Stimulated activated CD4-positive, alpha-beta T cell treated with anti-CD3 and anti-CD28 coated beads, Interleukin-4, amount 100 ng/mL, for 1 hour (primary cell): ENCODE measurements at places on chromosomes 6 and 20.

- no peak for DNase-seq
Observed at GRCh38 chr20:62195075-62195405, 12.2 kb downstream of the MTG2 start.

GRCh38 chr6:73339340-73339739 is 14.7 kb downstream of the DPPA5 start:
- no peak for DNase-seq

DNA sequence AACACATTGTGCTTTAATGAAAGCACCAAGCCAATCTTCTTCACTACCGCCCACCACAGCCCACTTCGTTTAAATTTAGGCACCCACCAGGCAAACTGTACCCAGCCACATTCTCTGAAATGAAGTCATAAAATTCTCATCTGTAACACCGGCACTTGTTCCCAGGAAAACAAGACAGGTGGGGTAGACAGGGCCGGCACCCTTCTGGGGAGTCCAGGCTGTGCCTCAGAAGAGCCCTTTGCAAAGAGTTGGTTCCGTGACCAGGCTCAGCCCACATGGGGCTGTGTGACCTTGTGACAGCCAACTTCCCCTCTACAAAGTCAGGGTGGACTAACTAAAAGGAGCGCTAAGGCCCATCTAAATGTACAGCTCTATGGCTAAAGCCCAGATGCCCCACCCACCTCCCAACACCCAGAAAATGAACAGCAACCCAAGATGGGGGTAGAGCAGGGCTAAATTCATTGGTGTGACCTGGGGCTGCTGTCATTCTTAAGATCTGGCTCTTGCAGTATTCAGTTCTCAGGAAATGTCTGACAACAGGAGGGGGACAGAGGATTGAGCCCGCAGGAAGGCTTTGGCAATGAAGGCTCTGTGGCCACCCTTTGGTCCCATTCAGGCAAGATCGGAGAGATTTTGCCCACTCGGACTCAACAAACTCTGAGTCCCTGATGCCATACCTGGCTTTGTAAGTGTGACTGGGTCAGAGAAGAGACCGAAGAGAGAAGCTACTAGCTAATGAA is 56.7 kb downstream of the TRERF1 start:
- DNase-seq, result no peak

GRCh38 chr6:119261944-119262284 is 87.6 kb downstream of the MAN1A1 start:
- no peak for DNase-seq

DNA sequence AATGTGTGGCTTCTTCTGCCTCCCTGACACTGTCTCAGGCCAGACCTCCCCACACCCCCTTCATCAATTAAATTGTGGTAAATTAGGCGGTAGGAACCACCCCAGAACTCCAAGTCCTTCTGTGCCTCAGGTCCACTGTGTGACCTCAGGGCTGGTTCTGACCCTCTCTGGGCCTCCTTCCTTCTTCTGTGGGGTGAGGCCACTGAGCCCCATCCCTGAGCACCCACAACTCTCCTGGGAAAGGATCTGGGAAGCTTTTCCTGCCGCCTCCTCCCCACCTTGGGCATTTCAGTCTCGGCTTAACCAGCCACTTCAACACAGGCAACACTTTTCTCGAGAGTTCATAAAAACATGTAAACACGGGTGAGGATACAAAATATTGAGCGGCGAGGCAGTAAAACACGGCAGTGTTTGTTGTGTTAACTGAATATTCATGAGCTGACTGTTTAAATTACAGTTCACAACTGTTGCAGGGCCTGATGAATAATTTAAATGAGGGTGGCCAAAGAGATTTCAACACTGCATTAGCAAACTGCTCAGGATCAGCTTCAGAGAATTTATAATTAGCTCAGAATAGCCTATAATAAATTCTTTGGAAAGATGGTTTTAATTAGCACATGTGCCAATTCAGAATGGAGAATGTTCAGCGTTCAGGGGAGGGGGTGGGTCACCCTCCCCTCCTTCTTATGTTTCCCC is 112.1 kb downstream of the TOX2 start:
- no peak for DNase-seq
